ENCODE measurements at places on chromosomes 11 and 22.
A peak's percentile ranks its signal among the peaks of the same experiment; 100 is the strongest.

- no peaks in the 10 kb centered on the region for H3K4me1 ChIP-seq
- H3K27me3 ChIP-seq: peaks cover 100% of the 10 kb centered on the region
- no peak overlapping the region for H3K4me3 ChIP-seq
- no peak for DNase-seq
- no peak overlapping the region for H3K27ac ChIP-seq
- H3K36me3 ChIP-seq: no peaks in the 10 kb centered on the region
Observed at GRCh38 chr22:22866381-22867111, 21.1 kb upstream of the IGLL5 start.

- no peak for DNase-seq
- peaks cover 28% of the 10 kb centered on the region for H3K4me1 ChIP-seq
- no peaks in the 10 kb centered on the region for H3K27me3 ChIP-seq
Observed at GRCh38 chr11:57358543-57358961, 20.4 kb downstream of the P2RX3 start.

GRCh38 chr11:107591378-107592230, 657 bp downstream of the ELMOD1 start:
- H3K27ac ChIP-seq: no peak overlapping the region
- H3K27me3 ChIP-seq: peaks cover 100% of the 10 kb centered on the region
- peak; percentile 68 for DNase-seq
- H3K4me1 ChIP-seq: peaks cover 4% of the 10 kb centered on the region

DNA sequence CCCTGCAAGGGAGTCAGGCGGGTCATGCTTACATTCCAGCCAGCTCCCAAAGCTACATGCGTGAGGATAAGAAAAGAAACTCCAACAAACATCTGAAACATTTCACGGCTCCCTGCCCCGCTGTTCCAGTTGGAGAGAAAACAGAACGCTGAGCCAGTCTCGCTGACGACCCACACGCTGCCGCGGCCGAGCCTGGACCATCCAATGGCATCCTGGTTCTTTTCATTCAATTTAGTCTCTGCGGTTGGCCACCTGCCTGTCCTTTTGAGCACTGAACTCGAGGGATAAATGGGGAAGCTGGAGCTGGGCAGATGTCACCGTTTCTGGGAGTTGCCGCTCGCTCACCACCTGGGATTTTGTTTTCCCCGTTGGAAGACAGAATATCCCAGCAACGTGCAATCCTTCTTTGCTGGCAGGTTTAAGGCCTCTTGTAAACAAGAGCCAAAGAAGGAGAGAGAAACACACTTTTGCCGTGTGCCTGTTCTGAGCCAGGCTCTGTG, 45.3 kb upstream of the SHISAL1 start:
- H3K27ac ChIP-seq: no peak overlapping the region
- DNase-seq: peak; percentile 71
- H3K4me3 ChIP-seq: no peak overlapping the region
- H3K27me3 ChIP-seq: no peaks in the 10 kb centered on the region

DNA sequence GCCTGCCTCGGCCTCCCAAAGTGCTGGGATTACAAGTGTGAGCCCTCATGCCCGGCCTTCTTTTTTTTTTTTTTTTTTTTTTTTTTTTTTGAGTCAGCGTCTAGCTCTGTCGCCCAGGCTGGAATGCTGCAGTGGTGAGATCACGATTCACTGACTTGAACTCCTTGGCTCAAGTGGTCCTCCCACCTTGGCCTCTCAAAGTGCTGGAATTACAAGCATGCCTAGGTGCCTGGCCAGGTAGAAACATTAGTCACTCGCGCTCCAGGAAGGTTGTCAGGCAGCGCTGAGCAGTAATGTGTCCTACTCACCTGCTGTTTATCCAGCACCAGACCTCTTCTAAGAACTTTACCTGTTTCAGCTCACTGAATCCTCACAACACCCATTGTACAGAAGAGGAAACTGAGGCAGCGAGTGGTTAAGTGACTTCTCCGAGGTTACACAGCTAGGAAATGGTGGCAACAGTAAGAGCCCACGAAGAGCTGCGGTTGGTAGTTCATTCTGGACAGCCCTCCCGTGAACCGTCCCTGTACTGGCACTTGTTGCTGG, 496 bp upstream of the CST6 start:
- peaks cover 8% of the 10 kb centered on the region for H3K4me1 ChIP-seq
- no peak for DNase-seq
- peaks cover 36% of the 10 kb centered on the region for H3K27me3 ChIP-seq

DNA sequence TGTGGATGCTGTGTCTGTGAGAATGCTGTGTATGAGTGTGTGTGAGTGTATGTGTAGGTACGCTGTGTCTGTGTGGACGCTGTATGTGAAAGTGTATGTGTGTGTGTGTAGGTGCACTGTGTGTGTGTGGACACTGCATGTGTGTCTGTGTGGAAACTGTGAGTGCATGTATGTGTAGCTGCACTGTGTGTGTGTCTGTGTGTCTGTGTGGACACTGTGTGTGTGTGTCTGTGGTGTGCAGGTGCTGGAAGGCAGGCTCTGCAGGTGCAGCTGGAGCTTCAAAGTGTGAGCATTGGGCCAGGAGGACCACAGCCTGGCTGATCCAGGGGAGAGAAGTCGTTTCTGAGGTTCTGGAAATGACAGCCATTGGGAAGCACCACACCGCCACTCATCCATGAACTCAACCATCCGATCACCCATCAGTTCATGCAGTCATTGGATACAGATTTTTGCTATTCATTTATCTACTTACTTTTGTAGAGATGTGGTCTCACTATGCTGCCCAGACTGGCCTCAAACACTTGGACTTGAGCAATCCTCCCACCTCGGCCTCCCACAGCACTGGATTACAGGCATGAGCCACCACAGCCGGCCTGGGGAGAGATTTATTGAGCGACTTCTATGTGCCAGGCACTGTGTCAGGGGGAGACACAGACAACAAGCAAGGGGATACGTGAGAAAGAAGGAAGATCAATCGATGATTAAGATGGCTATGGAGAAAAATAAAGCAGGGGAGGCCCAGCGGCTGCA, 9.6 kb downstream of the TRPM5 start:
- no peaks in the 10 kb centered on the region for H3K36me3 ChIP-seq
- peaks cover 49% of the 10 kb centered on the region for H3K27me3 ChIP-seq
- H3K4me3 ChIP-seq: no peak overlapping the region
- no peaks in the 10 kb centered on the region for H3K4me1 ChIP-seq

GRCh38 chr22:49334449-49334789, 493.3 kb downstream of the BRD1 start:
- peak; percentile 82 for DNase-seq
- H3K4me3 ChIP-seq: peak overlapping the region; percentile 19
- H3K27me3 ChIP-seq: no peaks in the 10 kb centered on the region
- no peaks in the 10 kb centered on the region for H3K36me3 ChIP-seq

GRCh38 chr11:117195258-117195657, 3.9 kb upstream of the TAGLN start:
- DNase-seq: no peak
- no peak overlapping the region for H3K4me3 ChIP-seq
- H3K27ac ChIP-seq: no peak overlapping the region
- H3K4me1 ChIP-seq: peaks cover 25% of the 10 kb centered on the region

DNA sequence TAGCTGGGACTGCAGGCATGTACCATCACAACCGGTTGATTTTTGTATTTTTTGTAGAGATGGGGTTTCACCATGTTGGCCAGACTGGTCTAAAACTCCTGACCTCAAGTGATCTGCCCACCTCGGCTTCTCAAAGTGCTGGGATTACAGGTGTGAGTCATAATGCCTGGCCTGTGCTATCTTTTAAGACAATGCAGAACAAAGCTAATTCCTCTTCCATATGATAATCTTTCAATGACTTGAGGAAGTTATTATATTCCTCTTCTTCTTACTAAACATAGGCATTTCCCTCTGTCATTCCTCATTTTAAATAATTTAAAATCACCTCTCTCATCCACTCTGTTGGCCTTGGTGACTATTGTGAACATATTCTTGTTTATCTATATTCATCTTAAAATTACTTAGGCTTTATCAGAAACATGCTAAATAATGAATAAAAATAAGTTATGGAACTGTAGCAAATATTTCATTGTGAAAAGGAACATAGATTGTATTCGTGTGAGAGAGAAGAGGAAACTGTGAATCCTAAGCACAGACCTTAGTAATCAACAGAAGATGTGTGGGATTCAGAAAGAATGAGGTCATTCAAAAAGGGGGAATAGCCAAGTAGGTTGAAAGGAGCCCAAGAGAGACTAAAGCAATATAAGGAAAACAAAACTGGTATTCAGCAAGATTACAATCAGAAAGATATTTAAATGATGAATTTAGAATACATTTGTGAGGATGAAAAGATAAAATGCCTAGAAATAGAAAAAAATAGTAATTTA, 269.4 kb downstream of the TTC28 start:
- no peaks in the 10 kb centered on the region for H3K36me3 ChIP-seq
- H3K27ac ChIP-seq: no peak overlapping the region
- H3K27me3 ChIP-seq: no peaks in the 10 kb centered on the region
- no peak for DNase-seq

GRCh38 chr11:64395545-64396078, 36.6 kb downstream of the RPS6KA4 start:
- H3K27me3 ChIP-seq: no peaks in the 10 kb centered on the region
- DNase-seq: no peak
- H3K27ac ChIP-seq: no peak overlapping the region
- H3K4me3 ChIP-seq: no peak overlapping the region
- no peaks in the 10 kb centered on the region for H3K36me3 ChIP-seq

DNA sequence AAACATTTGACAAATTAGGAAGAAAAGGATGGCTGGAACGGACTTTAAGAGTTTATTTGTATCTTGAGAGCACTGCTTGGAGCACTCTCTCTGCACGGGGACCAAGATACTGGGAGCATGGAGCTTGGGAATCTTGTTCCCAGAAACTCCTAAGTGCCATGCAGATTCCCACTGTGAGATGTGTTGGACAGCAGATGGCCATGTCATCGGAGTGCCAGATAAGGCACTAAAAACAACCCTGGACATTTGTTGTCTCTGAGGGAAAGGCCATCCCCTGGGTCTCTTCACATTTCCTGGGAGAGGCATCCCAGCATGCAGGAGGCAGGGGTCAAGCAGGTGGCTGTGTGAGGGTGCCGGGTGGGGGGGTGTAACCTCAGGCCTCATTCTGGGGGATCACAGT, 2.9 kb downstream of the KIRREL3 start:
- no peak overlapping the region for H3K27ac ChIP-seq
- H3K27me3 ChIP-seq: peaks cover 64% of the 10 kb centered on the region
- peaks cover 29% of the 10 kb centered on the region for H3K4me1 ChIP-seq
- DNase-seq: no peak
